ENCODE measurements at places on chromosomes 12 and 14. TPM values are rescaled to one million over a fixed set of nuclear protein-coding genes. Genes with fewer than 3 reads are reported as not detected.

DNA sequence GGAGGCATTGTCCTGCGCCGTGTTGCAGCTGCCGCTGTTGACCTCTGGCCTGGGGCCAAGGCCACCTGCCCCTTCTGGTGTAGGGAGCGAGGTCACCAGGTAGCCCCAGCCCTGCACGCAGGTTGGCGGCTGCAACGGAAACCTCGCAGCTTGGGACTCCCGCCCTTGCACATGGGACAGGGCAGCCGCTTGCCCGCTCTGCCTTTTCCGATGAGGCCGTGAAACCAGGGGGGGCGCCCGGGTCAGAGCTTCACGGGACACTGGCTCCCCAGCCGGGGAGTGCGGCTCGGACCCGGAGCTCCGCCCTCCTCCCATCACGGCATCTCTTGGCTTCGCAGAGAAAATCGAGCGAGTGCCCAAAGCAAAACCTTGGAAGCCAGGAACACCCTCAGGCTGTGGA, 25.4 kb downstream of the DNAH10 start:
- no peak for DNase-seq

GRCh38 chr12:33427071-33427470, 12.5 kb downstream of the SYT10 start:
- no peak for DNase-seq

The TAS2R20 gene
- 0.54 TPM for total RNA-seq

- no peak for DNase-seq
Observed at GRCh38 chr12:102691773-102692555, 211.6 kb upstream of the IGF1 start.

The ERP27 gene
- total RNA-seq = not detected

GRCh38 chr14:67680941-67681340, 6.5 kb upstream of the VTI1B start:
- no peak for DNase-seq
